ENCODE measurements at places on chromosomes 3 and 15.
A peak's percentile ranks its signal among the peaks of the same experiment; 100 is the strongest.

- no peak for DNase-seq
Measured at GRCh38 chr3:138437281-138437680, 2.9 kb downstream of the ESYT3 start.

- no peak for DNase-seq
Measured at GRCh38 chr15:69615736-69616135, 163.1 kb downstream of the RPLP1 start.

- no peak for DNase-seq
Measured at GRCh38 chr3:11696054-11696453, 52.3 kb upstream of the VGLL4 start.

DNA sequence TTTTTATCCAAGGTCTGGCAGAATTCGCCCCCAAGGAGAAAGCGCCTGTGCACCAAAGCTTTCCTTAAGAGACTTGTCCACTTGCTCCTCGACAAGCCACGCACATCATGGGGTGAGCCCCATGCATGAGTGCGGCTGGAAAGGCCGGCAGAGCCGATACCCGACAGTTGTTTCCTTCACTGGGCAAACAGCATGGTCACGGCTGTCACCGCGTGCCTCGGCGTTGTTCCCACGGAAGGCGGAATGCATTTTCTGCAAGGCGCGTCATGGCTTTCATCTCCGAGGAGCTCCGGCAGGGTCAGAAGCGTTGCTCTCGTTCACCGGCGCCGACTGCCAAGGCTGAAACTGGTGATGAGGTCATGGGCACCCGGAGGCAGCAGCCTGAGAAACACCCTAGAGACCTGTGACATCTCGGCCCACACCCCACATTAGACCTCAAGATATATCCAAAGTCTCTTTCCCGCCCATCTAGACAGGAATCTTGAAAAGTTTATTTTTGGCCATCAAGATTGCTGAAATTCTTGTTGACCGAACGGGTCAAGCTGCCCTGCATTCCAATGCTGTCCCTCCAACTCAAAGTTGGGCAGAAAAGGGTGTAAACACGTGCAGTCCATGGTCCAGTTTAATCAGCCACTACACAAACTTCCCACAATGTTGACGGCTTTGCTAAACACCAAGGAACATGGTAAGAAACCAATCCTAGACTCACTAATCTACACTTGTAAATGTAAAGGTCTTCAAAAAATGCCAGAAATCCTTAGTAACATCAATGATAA, 604 bp upstream of the TJP1 start:
- peak; percentile 75 for DNase-seq

DNA sequence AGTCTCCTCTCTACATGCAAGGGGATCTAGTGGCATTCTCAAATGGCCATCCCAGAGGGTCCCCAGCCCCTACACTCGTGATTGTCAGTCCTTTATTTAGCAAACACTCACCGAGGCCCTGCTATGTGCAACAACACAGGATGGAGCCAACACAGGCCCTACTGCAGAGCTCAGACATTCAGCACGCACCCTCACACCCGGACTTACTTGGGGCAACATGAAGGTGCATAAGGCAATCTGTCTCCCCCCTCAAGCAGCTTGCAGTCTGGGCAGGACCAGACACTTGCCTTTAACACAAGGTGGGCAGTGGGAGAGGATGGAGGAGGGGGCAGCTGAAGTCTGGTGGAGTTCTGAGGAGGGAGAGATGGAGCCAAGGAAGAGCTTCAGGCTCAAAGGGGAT, 258.4 kb downstream of the XXYLT1 start:
- no peak for DNase-seq

- DNase-seq = no peak
Measured at GRCh38 chr15:95990833-95991232, 339.7 kb upstream of the NR2F2 start.

DNA sequence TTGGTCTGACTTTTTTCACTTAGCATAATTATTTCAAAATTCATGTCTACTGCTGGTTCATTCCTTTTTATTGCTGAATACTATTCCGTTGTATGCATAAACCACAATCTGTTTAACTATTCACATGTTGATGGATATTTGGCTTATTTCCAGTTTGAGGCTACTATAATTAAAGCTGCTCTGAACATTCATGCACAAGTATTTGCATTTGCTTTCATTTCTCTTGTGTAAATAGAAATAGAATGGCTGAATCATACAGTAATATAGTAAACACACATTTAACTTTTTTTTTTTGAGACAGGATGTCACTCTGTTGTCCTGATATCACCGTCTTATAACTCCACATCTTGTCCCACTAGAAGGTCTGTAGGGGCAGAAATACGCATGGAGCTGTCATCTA, 57.3 kb downstream of the NMNAT3 start:
- DNase-seq = no peak

DNA sequence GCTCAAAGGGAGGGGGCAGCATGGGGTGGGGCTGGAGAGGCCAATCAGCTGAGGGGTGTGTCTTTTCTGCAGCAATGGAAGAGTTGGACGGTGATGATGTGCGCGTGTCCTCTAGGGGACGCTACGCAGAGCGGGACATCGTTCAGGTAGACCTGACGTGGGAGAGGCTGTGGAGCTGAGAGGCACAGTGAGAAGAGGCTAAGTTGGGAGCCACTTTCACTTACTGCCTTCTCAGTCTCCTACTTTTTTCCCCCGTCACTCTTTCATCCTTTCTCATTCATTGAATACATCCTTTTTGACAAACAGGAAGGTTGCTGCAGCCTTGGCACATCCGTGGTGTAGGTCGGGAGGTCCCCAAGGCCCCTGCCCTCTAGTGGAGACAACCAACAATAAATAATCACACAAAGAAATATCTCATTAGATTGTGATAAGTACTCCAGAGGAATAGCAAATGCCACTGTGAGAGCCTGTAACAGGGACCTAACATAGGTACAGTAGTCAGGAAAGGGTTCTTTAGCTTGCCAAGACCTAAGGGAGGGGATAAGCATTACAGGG, 4.4 kb upstream of the BRPF1 start:
- DNase-seq = no peak

DNA sequence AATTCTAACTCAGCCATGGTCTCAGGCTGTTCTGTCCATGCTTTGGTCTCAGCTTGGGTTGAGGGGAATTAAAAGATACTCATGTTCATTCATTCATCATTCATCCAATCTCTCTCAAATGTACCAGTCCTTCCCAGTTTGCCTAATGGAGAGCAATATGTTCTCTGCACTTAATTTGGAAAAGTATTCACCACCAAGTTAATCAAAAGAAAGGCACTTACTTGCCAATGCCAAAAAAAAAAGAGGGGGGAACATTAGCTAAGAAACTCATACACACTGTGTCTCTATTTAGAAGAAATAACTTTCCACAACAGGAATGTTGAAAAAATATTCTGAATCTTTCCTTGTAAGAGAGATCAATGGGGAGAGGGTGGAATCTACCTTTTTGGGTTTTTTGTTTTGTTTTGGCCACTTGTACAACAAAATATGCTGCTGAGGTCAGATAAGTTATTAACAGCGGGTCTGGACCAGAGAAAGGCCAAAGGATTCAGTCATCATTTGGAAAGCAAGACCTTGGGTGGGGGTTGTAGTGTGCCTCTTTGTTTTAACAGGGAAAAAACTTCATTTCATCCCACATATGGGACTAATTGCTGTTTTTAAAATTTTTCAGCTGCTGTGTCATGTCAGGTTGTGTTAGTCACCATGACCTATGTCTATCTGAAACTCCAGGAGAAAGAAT, 152.3 kb downstream of the FBN1 start:
- DNase-seq = peak; percentile 96

DNA sequence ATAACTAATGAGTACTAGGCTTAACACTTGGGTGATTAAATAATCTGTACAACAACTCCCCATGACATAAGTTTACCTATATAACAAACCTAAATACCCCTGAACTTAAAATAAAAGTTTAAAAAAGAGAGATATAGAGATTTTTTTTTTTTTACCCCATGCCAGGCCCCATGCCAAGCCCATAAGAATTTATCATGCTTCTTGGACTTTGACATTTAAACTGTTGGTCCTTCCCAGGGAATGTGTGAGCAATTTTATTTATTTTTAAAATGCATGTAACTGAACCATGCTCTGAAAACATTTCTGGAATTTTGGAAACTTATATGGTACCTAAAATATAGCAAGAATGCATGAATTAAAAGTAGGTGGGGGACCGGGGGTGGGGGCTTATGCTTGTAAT, 26.3 kb downstream of the KLHL6 start:
- no peak for DNase-seq

- DNase-seq = peak; percentile 25
Measured at GRCh38 chr3:149009732-149010131, 18.4 kb downstream of the GYG1 start.

DNA sequence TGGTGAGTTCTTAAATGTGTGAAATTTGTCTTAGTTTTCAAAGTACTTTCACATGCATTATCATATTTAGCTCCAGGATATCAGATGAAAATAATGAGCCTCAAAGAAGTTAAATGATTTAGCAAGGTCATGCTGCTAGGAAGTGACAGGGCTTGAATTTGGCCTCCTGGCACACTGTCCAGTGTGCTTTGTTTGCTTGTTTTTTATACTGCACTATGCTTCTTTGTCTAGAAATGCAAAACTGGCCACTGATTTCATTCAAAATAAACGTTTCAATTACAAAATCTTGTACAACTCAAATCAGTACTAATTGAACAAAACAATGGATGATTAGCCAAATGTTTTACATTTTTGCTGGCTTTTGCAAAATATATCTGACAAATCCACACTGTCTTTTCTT, 583.3 kb upstream of the CBLB start:
- no peak for DNase-seq

DNA sequence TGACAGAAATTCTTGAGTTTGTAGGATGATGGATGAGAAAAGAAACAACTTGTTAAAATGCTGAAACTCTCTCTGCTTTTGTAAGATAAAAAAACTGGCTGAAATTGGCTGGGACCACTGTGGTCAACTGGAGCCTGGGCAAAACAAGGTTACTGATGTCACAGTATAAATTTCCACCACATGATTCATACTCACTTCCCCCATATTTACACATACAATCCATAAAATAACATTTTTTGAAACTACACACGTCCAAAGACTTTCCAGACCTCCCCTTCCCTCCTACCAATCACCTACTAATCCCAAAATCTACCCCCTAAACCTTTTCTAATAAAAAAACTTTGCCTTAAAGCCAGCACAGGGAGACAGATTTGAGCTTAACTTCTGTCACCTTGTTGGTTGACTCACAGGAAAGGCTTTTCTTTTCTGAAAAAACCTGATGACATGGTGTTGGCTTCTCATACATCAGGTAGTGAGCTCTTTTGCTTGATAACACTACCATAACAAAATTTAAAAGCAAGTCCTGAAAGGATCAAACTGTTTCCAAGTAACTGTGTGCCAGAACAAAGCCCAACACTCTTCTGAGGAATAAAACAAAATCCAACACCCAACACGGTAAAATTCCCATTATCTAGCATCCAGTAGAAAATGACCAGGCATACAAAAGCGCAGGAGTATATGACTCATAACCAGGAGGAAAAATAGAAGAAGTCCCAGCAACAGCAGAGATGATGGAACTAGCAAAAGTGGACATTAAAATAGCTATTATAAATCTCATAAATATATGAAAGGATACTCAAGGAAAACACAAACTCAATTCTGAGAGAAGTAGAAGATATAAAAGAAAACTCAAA, 87.3 kb upstream of the SNRK start:
- no peak for DNase-seq

GRCh38 chr3:36164400-36164799, 215.9 kb upstream of the STAC start:
- no peak for DNase-seq

DNA sequence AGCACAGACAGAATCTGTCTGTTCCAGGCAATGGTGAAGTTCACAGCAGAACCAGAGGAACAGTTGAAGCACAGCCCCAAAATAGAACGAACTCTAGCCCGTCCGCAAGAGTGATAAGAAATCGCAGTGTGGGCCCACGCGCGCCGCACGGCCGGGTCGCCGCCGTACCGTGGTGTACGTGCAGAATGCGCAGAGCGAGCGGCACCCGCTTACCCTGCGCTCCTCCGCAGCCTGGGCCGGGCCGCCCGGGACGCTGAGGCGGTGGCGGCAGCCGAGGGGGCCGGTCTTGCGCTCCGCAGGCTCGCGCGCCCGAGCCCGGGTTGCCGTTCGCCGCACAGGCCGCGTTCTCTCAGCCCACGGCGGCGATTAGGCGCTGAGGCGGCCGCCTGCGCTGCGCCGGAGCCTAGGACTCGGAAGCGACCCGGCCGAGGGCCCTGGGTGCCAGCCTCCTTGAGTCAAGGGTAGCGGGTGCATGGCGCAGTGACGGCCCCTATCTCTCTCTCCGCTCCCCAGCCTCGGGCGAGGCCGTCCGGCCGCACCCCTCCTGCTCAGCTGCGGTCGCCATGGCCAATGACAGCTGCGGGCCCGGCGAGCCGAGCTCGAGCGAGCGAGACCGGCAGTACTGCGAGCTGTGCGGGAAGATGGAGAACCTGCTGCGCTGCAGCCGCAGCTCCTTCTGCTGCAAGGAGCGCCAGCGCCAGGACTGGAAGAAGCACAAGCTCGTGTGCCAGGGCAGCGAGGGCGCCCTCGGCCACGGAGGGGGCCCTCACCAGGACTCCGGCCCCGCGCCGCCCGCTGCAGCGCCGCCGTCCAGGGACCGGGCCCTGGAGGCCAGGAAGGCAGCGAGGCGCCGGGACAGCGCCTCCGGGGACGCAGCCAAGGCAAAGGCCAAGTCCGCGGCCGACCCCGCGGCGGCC, 20.5 kb downstream of the WDR73 start:
- DNase-seq = peak; percentile 77

GRCh38 chr3:183360971-183361624, 67.3 kb downstream of the MCF2L2 start:
- no peak for DNase-seq

DNA sequence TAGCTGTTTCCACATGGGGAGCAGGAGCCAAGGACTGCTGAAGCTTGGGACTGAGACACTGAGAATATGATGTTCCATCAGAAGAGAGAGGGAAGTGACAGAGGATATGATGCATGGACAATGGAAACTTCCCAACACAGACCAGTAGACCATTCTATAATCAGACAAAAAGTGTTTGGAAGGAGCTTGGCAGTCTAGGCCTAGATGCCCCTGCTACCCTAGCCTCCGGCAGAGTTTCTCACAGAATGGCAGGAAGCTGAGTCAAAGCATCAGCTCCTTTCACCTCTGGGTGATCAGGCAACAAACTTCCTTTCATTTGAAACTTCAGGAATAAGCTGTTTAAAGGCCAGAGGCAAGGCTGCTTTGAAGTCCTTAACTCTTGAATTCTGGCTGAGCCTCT, 222.0 kb downstream of the NEK10 start:
- no peak for DNase-seq
